ENCODE measurements at places on chromosomes 2 and 18.

- no peak for DNase-seq
These were observed 393.8 kb upstream of the LYPD1 start for GRCh38 chr2:133063775-133064174.

DNA sequence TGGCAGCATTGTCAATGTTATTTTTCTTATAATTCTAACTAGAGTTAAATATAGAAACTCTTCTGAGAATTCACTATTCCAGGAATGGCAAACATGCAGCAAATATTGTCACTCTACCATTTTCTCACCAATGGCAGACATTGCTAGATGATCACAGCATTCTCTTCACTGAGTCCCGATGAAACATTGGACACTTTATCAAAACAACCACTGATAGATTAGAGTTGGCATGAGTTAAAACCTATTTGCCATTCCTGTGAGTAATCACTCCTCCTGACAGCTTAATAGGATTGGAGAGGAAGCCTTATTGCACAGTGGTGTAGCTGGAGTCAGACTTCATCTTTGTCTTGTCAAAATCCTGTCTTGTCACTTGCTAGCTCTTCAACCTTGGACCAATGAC, 163.9 kb upstream of the THUMPD2 start:
- DNase-seq: no peak

- DNase-seq: no peak
These were observed 36.5 kb upstream of the HNRNPA3 start for GRCh38 chr2:177175917-177176668.

DNA sequence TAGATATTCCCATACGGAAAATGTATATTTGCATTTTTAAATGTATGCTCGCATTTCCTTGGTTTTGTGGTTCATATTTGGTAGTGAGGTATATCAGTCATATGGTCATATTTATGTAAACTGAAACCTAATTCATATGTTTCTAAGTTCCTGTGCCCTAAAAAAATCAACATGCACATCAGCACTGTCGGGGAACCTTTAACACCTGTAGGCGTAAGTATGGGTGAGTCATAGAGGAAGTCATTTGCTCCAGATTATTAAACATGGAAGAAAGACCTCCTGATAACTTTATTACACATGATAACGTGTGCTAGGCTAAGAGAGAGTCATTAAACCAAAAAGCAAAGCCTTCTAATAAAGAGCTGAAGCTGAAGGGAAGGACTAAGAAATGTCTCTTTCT, 437.7 kb downstream of the NRXN1 start:
- no peak for DNase-seq

- peak; percentile 89 for DNase-seq
These were observed 22.8 kb downstream of the ZSCAN30 start for GRCh38 chr18:35267161-35267651.

DNA sequence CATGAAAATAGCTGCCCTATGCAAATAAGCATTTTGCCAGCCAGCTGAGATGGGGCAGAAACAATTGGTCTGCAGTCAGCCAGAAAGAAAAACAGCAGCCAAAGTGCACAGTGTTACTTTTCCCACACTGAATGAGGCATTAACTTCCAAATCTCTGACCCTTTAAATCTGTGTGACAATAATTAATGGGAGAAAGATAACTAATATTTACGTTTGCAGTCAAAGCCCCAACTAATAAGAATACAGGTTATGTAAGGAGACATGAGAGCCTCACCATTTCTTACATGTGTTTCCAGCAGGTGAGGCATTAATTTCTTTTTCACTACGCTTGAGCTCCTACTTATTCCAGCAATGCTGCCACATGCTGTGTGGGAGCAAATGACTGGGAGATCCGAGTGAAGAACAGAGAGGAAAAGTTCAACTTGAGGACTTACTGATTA, 339.0 kb downstream of the SATB2 start:
- DNase-seq: no peak

DNA sequence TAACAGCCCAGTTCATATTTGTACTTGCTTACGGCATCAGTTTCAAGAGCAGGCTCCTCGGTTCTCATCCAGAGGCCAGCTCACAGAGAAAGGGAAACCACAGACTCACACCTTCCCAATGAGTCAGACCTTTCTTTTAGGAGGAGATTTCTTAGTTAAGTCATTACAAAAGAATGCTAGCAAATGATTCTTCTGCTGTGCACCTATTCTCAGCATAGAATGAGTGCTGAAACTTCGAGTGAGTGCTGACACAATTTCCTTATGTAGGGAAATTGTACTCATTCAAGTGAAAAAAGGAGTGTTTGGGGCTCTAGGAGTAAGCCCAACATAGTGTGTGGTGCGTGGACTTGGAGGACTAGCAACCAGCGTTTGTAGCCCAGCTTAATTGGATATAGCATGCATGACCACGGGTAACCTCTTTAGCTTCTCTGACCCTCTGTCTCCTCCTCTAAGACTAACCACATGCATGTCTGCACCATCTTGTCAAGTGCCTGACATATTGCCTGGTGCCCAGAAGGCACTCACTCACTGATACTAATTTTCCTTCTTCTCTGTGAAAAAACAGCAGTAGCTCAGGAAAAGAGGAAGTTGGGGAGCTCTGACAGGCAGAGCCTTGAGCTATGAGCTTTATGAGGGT, 87.0 kb downstream of the ALPK2 start:
- no peak for DNase-seq

- DNase-seq: no peak
These were observed 489.3 kb downstream of the ZNF516 start for GRCh38 chr18:76005632-76006208.

GRCh38 chr2:72937356-72937669, 20.0 kb downstream of the EMX1 start:
- DNase-seq: no peak

- no peak for DNase-seq
These were observed 104.4 kb downstream of the TLK1 start for GRCh38 chr2:171056307-171056706.

DNA sequence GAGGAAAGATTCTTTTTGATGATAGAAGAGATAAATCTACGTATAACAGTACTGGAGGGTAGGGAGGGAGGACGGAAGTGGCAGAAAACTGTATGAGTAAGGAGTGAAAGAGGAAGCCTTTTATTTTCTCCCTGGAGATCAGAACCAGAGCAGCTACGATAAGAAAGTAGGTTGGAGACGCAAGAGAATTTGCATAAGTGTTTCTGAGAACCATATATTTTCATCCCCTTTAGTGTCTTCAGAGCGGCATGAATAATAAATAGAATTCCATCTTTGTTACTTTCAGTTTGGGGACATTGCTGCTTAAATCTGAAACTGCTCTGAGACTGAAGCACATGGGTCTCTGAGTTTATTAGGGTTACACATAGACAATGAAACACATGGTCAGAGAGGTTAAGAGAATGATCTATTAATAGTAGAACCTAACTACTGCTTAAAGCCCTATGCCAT, 230.2 kb upstream of the TNP1 start:
- no peak for DNase-seq

DNA sequence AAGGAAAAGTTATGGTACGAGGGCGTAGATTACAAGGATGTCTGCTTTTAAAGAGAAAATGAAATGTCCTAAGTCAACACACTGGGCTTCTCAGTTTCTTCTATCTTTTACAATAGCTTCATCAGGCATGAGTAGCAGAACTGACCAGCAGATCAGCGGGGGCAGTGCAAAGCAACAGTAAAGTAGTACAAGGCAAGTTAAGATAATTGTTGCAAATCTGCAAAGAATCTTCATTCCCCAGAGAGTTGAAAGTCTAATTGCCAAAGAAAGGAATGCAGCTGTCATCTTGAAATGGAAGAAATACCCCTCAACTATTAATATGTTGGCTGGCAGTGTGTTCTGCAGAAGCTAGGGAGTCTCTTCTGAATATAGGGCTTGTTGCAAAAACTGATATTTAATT, 60.2 kb upstream of the SLC39A10 start:
- DNase-seq: no peak

DNA sequence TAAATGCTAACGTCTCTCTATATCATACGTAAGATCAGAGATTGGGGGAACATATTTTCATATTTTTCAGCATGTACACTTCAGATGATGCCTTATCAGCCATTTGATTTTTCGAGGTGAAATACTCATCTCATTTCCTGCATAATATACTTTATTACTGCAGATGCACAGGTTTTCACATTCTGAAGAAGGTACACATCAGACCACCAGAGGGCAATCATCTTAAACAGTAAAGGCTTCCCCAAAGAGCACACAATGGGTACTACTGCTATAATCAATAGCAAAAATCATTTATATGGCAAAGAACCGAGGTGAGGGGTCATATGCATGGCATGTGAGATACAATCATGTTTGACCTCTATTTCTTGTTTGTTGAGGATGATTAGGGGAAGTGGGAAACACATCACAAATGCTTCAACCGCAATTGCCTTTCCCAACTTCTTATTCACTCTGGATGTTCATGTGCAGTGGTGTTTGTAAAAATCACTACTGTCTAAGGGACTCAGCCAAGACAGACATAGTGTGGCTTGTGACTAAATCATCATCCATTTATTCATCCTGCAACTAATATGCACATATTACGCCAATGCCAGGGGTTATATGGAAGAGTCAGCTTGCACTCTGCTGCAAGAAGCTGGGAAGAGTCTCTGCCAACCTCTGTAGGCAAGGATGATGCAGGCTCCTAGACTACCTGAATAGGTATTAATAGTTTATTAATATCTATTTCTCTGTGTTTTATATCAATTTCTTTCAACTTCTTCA, 118.7 kb downstream of the EPB41L3 start:
- no peak for DNase-seq

DNA sequence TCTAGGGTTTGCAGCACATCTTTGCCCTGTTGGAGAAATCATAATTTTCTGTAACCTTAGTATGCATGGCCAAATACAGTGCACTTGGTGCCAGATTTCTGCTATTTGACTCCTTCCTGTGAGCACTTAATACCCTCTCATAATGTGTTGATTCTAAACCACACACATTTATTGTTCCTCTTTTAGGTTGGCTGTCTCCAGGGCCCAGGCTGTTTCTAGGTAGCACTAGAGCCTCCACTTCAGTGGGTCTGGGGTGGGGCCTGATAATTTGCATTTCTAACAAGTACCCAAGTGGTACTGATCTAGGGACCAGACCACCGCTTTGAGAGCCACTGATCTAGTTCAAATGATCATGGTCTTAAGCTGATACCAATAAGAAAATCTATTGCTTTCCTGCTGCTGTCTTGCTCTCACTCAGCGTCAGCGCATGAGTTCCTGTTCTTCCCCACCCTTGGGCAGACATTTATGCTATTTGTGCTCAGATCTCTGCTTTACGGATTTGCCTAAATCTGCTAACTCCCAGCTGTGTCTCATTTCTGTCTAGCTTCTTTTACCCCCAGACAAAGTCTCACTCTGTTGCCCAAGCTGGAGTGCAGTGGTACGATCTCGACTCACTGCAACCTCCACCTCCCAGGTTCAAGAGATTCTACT, 7.4 kb downstream of the PTRHD1 start:
- no peak for DNase-seq

DNA sequence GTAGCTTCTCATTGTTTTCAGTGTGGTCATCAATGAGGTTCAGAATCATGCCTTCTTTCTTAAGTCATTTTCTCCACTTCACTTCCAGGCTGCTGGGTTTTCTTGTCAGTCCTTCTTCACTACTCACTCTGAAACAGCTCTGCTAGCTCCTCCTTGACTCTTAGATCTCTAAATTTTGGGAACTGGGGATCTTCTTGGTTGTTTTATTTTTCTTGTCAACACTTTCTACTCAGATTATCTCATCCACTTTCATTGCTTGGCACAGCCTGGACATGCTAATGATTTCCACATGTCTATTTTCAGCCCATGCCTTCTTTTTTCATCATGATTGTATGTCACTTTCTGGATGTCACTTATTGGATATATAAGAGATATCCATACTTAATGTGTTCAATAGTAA, 517.8 kb upstream of the DSEL start:
- DNase-seq: no peak

DNA sequence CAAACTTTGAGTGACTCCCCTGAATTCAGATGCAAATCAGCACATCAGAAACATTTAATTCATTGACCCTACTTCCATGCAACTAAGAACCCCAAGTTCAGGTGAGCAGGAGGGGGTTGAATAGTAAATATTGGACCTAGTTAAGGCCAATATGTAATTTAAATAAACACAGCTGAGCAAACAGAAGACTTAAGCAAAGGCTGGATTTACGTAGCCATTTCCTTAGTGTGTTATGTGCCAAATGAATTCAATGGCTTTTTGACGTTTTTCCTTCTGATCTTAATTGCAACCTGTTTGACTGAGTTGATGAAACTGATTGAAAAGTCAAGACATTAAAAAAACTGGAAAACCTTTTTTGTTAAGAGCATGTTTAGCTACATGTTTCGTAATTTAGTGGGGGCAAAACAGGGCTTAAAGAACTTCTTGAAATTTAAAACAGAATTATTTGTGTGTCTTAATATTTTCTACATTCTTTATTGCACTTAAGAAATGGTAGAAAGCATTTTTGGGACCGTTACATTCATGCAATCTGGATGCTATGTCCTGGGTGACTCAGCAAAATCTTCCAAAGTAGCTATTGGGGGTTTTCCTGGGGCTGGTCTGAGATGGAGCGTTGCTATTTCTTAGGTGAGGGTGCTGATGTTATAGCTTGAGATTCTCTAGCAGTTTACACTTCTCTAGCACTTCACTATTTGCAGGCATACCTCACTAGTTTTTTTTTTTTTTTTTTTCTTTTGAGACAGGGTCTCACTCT, 25.5 kb upstream of the KCNE4 start:
- DNase-seq: no peak

- DNase-seq: no peak
These were observed 898.9 kb downstream of the CPS1 start for GRCh38 chr2:211455216-211455841.

DNA sequence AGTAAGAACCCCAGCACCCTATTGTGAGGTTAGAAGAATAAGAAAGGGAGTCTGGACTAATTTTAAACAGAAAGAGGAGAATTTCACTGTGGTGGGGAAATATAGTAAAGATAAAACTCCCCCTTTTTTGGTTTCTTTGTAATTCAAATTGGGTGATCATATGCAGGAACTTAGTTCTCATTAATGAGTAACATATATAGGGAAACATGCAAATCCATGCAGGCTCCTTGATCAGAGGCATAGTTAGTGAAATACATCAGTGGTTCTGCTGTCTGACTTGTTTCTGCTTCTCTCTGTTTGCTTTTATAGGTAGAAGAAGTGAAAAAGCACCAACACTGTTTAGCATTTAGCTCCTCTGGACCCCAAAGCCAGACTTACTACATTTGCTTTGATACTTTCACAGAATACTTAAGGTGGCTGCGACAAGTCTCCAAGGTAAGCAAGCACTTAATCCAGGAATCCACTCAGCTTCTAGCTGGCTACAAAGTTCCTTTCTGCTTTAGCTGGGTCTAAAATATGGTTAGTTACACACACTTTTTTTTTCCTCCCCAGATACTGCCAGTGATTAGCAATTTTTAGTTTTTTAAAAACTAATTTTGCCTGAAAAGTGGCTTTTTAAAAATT, 123.2 kb downstream of the PHLPP1 start:
- DNase-seq: no peak

DNA sequence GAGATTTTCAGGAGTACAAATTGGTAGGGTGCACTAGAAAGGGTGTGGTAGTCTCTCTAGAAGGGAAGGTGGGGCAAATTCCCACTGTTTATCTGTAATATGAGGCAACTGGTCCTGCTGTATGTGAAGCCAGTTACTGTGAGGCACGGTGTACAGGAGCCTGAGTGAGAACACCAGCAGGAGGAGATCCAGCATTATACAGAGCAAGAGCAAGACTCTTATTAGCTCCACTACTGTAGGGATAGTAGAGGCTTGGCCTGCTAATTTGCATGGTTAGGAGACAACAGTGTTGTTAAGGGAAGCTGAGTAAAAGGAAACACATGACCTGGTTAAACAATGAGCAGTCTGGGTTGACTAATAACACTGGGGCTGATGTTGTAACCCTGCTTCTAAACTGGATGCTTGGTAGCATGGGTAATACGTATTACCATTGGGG, 76.3 kb upstream of the WDSUB1 start:
- no peak for DNase-seq

Measured in Right ventricle myocardium superior (tissue), 1 donor.